ENCODE measurements at places on chromosomes 5 and 9.
A peak's percentile ranks its signal among the peaks of the same experiment; 100 is the strongest.

- DNase-seq: no peak
Observed at GRCh38 chr5:129748913-129749880, 1.3 kb downstream of the MINAR2 start.

GRCh38 chr5:39826051-39826450 is 401.3 kb upstream of the DAB2 start:
- DNase-seq: no peak

DNA sequence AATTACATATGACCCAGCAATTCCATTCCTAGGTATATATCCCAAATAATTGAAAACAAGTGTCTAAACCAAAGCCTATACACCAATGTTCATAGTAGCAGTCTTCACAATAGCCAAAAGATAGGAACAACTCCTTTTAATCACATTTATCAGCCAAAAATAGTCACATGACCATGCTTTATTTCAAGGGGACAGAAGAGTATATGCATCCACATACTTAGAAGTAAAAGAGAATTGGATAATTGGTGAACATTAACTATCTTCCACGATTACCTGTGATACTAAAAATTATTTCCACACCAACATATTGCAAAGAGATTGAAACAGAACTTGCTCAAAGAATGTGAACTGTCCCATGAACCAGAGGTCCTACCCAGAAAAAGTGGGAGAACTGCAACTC is 51.8 kb upstream of the FOXE1 start:
- DNase-seq: no peak

GRCh38 chr5:128596071-128596470 is 58.0 kb upstream of the FBN2 start:
- no peak for DNase-seq

DNA sequence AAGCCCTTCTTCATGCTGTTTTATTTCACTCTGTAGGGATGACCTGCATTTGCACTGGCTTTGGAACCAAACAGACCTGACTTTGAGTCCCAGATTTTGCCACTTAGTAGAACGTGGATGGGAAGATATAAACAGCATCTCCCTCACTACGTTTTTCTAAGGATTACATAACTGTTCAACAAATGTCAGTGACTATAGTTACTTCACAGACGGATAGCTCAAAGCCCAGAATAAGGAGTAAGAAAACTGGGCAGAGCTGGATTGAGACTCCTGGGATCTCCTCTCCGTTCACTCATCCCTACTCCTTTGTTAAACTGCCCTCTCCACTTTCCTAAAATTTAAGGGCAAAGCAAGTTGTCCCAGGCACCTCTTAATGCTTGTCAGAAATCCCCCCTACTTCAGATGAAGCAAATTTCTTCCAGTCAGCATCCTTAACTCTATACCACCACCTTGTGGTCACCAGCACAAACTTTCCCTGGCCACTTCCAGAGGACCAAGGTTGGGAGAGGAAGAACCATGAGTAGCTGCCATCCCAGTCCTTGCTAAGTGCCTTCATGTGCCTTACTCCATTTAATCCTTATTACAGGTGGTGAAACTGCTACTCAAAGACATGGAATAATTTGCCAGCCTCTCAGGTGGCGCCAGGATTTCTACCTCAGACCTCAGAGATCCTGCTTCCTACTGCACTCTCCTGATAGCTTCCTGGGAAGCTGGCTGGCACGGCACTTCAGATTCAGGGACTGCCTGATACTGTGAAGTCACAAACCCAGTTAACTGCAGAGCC is 38.4 kb downstream of the EGR1 start:
- peak; percentile 53 for DNase-seq

DNA sequence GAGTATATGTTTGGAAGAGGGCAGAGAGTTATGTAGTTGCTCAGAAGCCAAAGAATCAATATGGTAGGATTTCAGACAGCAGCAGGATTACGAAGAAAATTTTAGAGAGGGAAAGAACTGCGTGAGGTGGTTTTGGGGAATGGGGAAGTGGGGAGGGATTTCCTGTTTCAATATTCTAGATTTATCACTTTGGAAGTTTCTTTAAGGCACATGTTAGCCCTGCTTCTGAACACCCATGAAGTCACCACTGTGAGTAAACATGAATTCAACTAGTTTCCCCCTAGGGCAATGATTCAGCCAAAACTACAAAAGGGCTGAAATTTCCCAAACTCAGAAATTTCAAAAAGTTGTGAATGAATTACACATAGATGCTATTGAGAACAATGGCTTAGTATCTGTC is 132.2 kb downstream of the EBF1 start:
- DNase-seq: no peak

GRCh38 chr5:149437391-149438040 is 58.4 kb upstream of the IL17B start:
- no peak for DNase-seq

GRCh38 chr9:12822111-12822510 is 47.3 kb downstream of the LURAP1L start:
- DNase-seq: no peak

GRCh38 chr5:173907686-173908371 is 19.7 kb downstream of the CPEB4 start:
- DNase-seq: no peak

DNA sequence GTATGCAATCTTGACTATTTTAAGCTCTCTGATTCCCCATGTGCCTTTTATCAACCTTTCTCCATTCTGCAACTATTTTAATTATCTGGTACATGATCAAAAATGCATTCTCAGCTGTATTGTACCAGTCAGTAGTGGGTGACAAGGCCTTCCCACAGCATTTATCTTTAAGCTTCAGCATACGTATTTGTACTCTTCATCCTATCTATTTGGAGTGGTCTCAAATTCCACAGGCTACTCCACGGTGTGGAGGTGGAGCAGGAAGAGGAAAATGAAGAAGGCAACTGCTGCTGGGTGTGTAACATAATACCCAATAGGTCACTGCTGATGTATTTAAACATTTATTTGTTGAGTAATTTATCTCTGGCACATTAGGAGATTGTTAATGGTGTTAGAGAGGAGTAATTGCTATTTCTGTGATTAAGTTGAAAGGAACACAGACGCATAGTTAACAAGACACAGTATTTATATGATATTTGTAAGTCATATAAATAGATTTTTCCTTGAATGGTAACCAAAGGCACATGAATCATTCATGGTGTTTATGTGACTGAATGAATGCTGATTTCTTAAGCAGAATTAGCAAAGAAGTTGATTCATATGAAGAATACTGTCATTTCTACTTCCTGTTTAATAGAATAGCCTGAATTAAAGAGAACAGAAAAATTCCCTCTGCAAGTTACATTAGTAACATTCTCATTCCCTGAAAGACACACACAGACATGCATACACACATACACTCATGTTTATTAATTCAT is 153.8 kb upstream of the NR3C1 start:
- DNase-seq: no peak

DNA sequence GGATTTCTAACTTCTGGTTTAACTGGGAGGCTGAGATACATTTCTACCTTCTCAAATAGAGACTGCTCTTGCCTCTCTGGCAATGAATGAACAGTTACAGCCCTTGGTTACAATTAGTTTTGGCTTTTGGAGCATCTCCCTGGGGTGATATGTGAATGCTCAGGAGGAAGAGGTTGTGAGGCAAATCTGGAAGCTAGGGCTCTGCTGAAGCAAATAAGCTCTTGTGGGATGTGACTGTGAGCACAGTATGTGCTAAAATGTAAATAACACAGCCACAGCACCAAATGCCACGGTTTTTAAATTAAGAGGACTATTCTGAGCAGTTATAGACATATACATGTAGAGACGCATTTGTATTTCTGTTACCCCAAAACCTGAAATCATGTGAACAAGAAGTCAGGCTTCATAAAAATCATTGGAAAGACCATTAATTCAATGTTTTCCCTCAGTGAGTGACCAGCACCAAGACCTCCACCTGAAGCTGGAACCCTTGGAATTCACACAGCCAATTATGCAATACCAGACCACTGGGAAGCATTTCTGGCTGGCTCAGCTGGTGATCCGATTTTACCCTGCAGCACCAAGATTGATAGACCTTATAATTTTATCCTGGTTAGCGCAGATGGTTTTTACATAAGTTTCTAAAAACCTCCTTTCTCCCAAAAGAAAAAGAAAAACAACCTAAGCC is 3.0 kb upstream of the SLC44A1 start:
- DNase-seq: no peak

DNA sequence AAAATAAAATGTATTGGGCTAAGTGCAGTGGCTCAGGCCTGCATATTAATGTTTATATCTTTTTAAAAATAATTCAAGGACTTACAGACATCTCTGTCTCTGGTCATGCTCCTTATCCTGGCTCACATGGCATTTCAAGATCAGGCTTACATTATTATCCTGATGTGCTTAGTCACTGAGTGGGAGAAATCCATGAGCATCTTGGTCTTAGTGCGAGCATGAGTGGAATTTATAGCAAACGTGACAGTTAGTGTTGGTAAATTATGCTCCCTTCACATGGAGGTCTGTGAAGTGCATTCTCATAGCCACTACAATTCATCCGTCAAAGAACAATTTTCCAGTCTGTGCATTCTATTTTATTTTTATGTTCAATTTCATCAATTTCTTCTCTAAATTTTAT is 237.8 kb upstream of the EDIL3 start:
- no peak for DNase-seq

DNA sequence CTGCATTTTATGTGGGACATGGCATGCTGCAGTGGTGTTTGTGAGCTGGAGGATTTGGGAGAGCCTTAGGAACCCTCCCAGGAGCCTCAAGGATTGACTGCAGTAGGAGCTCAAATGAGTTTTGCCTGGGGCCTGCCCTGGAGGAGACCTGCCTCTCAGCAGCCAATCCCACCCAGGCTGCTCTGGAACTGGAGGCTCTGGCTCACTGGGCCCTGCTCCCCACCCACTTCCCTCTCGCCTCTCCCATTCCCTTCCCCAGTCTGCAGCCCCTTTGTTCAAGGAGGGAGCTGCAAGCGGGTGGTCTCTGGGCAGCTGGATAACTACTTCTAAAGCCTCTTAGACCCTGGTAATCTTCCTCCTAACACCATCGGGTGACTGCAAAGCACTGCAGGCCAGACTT is 24.2 kb downstream of the KCNIP1 start:
- DNase-seq: no peak

DNA sequence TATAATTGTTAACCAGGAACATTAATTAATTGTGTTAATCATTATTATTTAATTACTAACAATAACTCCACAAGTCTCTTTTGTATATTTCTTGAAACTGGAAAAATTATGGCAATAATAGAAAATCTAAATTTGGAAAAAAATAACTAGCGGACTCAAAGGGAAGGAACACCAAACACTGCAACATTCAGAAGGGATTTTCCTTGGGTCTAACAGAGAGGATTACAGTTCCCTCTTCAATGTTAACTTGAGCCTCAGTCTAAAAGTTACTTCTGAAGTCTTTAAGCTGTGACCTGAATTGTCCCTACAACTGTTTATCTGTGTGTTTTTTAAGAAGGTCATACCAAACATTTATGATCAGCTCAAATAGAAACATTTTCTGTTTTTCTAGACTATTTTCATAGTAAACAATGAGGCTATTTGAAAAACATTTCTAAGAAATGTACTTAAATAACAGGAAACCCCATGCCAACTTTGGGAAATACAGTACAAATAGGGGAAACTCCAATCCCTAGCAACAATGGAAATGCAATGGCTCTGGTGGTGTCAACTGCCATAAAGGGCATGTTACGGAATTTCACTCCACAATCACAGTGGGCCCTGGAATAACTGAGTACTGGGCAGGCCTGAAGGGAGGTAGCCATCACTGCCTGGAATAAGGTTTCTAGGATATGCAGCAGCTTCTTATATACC is 61.2 kb downstream of the MCTP1 start:
- DNase-seq: no peak

- DNase-seq: no peak
Observed at GRCh38 chr5:154749491-154749890, 5.7 kb upstream of the LARP1 start.

DNA sequence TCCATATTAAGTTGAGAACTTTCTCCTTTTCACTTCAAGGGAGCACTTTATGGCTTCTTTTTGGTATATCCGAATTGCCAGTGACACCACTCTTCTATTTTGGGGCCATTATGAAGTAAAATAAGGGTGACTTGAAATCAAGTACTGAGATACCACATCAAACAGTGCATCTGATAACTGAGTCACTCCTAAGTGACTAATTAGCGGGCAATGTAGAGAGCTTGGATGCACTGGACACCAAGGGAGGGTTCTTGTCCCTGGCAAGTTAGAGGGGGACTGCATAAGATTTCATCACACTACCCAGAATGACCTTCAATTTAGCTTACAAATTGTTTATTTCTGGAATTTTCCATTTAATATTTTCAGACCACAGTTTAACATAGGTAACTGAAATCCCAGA is 813.9 kb upstream of the CDH10 start:
- no peak for DNase-seq

DNA sequence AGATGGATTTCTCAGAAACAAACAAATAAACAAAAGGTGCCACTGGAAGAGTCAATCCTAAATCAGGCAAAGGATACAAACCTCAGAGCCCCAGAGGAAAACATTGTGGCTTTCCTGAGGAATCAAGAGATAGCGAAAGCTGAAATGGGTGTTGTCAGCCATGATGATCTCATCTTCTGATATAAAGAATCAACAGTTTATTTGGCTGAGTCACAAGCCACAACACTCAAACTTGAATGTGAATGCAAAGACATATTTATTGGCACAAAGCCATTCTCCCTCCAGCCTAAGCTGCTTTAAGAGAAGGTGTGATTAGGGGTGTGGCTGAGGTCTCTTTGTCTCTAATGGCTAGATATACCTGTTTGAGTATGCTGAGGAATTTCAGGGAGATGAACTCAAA is 73.3 kb upstream of the NREP start:
- no peak for DNase-seq

DNA sequence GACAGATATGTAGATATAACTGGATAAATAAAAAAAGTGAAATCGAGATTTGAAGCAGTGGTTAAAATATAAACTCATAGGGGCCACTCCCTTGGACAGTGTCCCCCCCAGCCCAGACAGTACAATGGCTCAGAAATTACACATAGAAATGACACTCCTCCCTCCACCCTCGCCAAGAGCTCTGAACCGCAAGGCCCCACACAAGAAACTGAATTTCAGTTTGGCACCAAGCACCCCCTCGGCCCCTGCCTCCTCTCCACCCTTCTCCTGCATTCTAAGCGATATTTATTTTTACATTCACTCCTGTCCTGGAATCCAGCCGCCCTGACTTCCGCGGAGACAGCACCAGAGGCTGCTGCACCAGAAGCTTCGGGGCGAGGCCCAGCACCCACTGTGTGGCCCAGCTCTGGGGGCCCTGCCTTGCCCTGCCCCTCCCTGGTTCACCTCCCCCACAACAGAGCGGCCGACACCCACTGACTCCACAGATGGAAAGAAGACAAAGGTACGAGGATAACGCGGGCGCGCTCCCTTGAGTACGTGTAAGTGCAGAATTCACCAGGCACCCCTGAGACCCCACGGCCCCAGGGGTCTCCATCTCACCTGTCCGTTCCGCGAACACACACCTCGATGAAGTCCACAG is 11.0 kb downstream of the STC2 start:
- DNase-seq: no peak

DNA sequence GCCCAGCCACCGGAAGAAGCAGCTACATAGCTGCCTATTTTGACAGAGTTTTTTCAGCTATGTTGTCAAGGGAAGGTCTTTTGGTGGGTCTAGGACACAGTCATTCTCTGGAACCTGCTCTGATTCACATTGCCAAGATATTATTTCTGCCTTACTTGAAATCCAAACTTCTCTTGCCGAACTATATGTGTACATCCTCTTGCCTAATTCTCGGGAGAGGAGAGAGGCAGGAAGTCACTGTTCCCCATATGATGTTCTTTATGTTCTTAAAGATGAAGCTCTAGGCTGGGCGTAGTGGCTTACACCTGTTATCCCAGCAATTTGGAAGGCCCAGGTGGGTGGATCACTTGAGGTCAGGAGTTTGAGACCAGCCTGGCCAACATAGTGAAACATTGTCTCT is 8.6 kb downstream of the TMEM252 start:
- no peak for DNase-seq

GRCh38 chr5:169875091-169875728 is 105.1 kb downstream of the INSYN2B start:
- no peak for DNase-seq
